ENCODE measurements at places on chromosomes 4 and X.

DNA sequence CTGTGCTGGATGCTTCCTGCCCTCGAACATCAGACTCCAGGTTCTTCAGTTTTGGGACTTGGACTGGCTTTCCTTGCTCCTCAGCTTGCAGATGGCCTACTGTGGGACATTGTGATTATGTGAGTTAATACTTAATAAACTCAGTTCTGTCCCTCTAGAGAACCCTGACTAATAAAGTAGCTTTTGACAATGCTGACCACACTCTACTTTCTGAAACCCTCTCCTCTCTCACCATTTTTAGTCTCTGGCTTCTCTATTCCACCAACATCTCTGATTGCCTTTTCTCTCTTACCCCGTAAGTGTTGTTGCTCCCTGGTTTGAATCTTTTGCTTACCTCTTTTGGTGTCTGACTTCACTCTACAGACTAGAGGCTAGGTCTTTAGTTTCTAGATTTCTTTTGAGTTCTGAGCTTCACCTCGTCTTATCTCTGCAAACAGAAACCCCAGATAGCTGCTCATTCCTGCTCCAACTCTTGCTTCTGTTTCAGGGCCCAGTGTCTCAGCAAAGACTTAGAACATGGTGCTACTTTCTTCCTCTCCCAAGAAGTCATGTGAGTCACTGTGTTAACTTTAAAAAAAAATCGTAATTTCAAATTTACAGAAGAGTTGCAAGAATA is 11.4 kb downstream of the TMSB4X start:
- DNase-seq = no peak

- no peak for DNase-seq
Measured at GRCh38 chrX:118603981-118604380, 108.4 kb downstream of the DOCK11 start.

- DNase-seq = no peak
Measured at GRCh38 chrX:155215443-155216178, 649 bp upstream of the VBP1 start.

GRCh38 chrX:109660435-109661143 is 35.6 kb upstream of the KCNE5 start:
- no peak for DNase-seq

DNA sequence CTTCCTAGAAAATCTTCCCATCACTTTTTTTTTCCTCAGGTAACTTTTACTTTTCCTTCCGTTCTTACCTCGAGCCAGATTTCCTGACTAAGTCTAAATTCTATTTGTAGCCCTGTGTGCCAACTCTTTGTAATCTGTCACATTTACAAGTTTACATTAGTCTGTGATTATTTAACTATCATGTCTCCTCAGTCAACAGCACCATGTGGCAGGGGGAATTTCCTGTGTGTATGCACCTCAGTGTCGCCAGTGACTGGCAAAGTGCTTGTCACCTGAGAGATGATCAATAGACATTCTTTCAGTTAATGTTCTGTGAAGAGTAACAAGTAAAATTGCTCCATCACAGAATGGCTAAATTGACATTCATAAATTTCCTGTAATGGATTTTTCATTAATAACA is 468.5 kb downstream of the PDGFC start:
- no peak for DNase-seq

- no peak for DNase-seq
Measured at GRCh38 chr4:73589887-73590801, 30.1 kb downstream of the RASSF6 start.

- no peak for DNase-seq
Measured at GRCh38 chrX:24301060-24301459, 12.8 kb downstream of the SUPT20HL2 start.

GRCh38 chr4:89254847-89255246 is 52.8 kb downstream of the GPRIN3 start:
- DNase-seq = no peak

- no peak for DNase-seq
Measured at GRCh38 chr4:109861916-109862511, 14.1 kb downstream of the LRIT3 start.

DNA sequence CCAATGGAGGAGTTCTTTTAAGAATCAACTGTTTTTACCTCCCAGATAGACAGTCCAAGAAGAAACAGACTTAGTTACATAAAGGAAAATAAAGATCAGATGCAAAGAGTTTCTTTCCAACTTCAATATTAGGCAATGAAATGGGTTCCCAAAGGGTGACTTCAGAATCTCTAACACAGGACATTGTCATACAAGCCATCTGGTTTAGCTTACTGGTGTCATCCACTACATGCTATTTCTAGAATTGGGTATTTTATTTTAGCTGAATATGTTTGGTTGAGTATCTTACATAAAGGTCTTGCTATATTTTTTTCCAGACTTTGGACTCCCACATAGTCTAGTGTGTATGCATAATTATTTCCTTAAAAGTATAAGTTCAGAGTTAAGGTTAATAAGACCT is 162.1 kb upstream of the SLC7A11 start:
- no peak for DNase-seq

GRCh38 chr4:111806331-111806730 is 338.9 kb upstream of the FAM241A start:
- DNase-seq = no peak

- DNase-seq = no peak
Measured at GRCh38 chr4:100366213-100366612, 151.6 kb downstream of the EMCN start.

DNA sequence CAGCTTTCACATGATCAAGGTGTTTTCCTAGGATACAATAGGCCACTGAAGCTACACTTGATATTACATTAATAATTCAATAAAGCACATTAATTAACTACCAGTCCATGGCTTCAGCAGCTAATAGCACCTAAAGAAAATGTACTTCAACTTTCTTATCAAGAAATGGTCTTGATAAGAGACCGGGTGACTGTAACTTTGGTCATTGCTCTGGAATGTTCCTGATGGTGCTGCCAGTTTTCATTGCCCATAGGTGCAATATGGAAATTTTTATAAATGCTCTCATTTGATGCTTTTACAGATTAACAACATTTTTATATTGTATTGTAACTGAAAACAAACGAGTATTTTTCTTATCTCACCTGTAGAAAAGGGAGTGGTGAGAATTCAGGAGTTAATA is 165.4 kb downstream of the SHROOM3 start:
- no peak for DNase-seq

GRCh38 chrX:70253377-70254062 is 6.5 kb downstream of the P2RY4 start:
- no peak for DNase-seq

GRCh38 chr4:76673362-76673761 is 224.6 kb downstream of the SOWAHB start:
- DNase-seq = no peak

- no peak for DNase-seq
Measured at GRCh38 chr4:170497689-170498088, 407.9 kb upstream of the AADAT start.

- DNase-seq = no peak
Measured at GRCh38 chr4:17552427-17552826, 24.6 kb upstream of the LAP3 start.

DNA sequence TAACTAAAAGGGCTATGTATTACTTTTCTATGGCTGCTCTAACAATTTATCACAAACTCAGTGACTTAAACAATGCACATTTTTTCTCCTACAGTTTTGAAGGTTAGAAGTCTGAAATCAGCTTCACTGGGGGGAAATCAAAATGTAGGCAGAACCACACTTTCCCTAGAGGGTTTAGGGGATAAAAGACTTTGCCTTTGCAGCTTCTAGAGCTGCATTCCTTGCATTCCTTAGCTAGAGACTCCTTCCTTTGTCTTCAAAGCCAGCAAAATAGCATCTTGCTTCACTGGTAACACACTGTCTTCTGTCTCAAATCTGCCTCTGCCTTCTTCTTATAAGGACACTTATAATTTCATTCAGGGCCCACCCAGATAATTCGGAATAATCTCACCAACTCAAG is 152.4 kb upstream of the SPIN4 start:
- no peak for DNase-seq

DNA sequence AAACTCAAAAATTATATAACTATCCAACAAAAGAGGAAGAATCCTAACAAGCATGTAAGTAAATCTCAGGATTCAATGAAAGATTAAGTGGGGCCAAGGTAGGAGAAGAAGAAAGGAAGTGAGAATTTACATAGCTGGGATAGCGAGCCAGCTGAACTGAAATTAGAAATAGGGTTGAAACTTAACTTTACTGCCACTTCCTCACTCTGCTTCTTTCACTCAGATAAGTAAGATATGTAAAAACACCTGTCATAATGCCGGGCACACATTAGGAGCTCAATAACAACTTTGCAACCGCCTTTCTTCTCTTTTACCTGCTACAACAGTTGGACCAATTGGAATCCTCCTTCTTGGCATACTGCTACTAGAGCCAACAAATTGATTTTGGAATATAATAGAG is 129.4 kb downstream of the CNKSR2 start:
- DNase-seq = no peak

DNA sequence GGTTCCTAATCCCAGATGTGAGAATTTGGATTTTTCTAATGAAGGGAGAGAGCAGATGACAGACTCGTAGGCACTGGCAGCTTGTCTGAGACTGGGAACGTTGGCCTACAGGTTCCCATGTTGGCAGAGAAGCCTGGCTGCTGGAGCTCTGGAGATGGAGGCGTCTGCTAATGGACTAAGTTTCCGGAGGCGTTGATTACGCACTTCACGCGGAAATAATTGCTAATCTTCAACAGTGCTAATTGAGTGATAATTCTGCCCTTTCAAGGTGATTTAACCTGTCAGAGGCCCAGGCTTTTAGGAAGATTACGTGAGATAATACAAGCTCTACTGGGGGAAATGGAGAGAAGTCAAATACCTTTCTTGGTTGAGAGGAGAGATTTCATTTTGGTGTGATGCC is 77.4 kb downstream of the PSAPL1 start:
- peak; percentile 39 for DNase-seq

DNA sequence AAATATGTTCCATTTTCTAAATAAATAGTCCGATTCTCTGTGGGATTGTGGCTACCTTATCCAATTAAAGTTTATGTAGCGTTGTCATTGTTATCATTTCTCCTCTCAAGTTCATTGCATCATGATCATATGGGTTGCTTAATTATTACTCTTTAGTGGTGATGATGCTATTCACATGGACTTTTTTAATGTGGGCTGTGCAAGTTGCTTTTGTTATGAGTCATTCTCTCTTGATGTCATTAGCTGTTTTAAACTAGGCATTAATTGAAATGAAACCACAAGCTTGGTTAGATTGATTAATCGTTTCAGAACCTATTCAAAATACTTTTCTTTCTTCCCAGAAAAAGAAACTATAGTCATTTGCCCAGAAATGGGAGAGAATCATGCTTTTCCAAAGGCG is 38.2 kb downstream of the NHS start:
- no peak for DNase-seq

DNA sequence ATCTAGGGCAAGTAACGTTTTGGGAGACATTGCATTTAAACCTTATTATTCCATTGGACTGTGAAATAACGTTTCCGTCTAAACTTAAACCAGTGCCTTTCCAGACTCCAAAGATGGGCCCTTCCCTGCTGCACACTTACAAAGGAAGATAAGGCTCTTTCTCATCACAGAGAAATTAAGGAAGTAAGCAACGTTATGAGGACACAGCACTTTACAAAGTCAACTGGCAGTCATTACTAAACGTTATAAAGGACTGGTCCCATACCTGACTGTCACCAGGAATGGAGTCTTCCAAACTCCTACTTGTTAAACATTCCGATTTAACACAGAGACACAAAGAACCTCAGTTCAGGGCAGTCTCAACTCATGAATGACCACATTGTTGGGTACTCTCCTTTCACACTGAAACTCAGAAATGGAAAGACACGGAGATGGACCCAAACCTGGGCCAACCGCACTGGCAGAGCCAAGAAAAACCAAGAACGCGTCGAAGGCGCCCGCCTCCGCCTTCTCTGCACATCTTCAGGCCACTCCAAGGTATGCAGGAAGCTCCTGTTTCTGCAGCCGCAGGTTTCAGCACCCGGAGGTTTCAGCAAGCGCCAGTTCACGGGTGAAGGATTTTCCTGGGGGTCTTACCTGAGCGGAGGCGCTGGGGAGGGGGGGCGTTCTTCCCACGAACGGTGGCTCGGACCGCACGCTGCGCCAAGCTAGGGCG is 670 bp downstream of the PAPSS1 start:
- no peak for DNase-seq

GRCh38 chr4:137749466-137749865 is 217.2 kb upstream of the PCDH18 start:
- no peak for DNase-seq

DNA sequence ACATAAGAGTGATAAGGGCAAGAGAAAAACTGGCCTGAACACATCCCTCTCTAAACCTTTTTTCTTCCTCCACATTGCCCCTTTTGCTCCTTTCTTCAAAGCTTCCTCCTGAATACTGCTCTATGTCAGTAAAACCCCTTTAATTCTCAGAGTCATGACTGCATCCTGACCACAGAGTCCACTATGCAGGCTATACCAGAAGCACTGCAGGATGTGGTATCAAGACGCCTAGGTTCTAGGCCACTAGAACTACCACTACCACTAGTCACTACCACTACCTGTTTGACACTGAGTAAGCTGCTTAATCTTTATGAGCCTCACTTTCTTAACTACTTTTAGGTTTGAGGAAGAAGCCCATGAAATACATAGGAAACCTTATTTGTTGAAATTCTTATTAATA is 38.7 kb downstream of the ARHGEF9 start:
- no peak for DNase-seq

GRCh38 chrX:16278927-16279326 is 111.6 kb downstream of the MAGEB17 start:
- DNase-seq = no peak

GRCh38 chr4:182885738-182886077 is 31.5 kb downstream of the DCTD start:
- no peak for DNase-seq

GRCh38 chr4:102612824-102613366 is 111.7 kb downstream of the NFKB1 start:
- DNase-seq = no peak

- DNase-seq = no peak
Measured at GRCh38 chr4:4712800-4713528, 146.5 kb upstream of the MSX1 start.

DNA sequence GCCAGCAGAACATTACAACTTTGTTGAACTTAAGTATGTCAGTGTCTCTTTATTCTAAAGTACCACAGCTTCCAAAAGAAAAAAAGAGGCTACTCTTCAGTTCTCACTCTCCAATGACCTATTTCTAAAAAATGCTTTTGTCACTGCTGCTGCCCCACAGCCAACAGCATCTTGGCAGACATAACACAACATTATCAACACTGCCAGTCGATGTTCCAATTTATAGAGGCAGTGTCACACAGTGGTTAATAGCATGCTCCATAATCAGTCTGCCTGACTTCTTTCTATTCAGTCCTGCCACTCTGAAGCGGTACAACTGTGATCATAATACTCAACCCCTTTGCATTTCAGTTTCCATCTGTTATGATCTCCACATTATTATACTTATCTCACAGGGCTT is 69.2 kb downstream of the PLS3 start:
- no peak for DNase-seq

GRCh38 chr4:52407545-52407944 is 251.6 kb downstream of the USP46 start:
- no peak for DNase-seq

DNA sequence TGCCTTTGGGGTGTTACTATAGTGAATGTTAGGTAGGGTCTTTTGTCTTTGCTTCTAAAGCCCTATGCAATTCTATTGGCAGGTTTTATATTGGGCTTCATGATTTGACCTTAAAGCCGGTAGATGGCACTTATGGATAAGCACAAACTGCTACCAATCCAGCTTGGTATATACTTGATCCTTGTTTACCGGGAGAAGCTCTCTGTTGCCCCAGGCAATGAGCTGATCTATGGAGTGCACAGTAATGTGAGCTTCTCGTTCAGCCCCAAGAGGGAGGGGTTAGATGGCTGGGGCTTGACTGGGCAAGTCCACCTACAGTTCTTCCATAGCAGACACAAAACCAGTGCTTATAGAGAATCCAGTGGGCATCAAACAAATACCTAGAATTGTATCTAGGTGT is 287.2 kb upstream of the CT83 start:
- no peak for DNase-seq

All from chondrocyte (in vitro differentiated cells).